Naive thymus-derived CD8-positive, alpha-beta T cell (primary cell): ENCODE measurements at places on chromosomes 2 and 18.

DNA sequence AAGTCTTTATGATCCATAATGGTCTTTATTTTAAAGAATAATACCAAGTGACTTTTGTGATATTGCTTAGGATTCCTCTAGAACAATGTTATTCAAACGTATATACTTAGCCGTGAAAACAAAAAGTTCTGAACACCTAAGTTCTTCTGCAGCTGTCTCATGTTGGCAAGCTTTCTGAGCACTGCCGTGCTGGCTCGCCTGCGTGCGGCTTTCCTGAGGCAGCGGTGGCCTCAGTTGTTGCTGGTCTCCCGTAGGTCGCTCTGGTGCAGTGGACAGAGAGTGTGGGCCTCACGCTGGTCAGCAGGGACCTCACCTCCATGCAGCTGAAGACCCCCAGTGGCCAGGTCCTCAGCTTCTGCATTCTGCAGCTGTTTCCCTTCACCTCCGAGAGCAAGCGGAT, 66.8 kb upstream of the NFATC1 start:
- peaks cover 50% of the 10 kb centered on the region for H3K36me3 ChIP-seq
- H3K4me1 ChIP-seq = peaks cover 10% of the 10 kb centered on the region
- no peaks in the 10 kb centered on the region for H3K27me3 ChIP-seq

DNA sequence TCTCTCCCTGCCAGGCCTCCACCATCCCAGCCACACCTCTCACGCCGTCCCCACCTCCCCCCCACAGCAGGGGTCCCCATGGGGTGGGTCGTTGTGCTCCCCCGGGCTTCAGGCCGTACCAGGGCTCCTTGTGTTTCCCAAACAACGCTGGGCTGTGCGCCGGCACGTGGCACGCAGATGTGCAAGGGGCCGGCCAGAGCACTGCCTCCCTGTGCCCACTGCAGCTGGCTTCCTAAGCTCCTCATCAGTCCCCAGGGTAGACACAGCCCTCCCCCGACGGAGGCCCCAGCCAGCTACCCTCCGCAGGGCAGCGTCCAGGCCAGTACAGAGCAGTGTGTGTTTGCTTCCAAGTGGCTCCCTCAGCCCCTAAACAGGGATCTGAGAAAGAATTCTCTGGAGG, 34.0 kb downstream of the BIN1 start:
- no peak overlapping the region for H3K4me3 ChIP-seq
- H3K36me3 ChIP-seq = no peaks in the 10 kb centered on the region
- peak overlapping the region; percentile 29 for H3K27ac ChIP-seq
- no peaks in the 10 kb centered on the region for H3K27me3 ChIP-seq

DNA sequence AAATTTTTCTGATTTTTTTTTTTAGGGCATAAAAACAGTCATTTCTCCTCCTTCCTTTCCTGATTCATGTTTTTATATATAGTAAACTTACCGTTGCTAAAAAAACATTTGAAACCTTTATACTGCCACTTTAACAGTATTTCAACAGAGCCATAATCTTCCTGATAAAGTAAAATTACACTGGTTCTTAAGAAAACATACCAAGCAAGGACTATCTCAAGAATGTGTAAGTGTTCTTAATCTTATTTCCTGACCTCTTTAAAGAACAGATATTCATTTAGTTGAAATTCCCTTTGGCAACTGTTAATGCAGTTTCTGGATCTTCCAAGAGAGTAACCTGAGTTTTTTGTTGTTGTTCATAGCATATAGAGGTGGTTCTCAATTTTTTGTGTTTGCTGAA, 26.6 kb upstream of the COLEC12 start:
- H3K27me3 ChIP-seq = peaks cover 4% of the 10 kb centered on the region
- no peak overlapping the region for H3K27ac ChIP-seq
- H3K36me3 ChIP-seq = no peaks in the 10 kb centered on the region
- H3K4me1 ChIP-seq = no peaks in the 10 kb centered on the region
- no peak for DNase-seq
- no peak overlapping the region for H3K4me3 ChIP-seq

GRCh38 chr2:224777559-224777930, 61.4 kb upstream of the CCDC195 start:
- H3K27ac ChIP-seq = peak overlapping the region; percentile 20
- no peaks in the 10 kb centered on the region for H3K4me1 ChIP-seq
- no peak overlapping the region for H3K4me3 ChIP-seq
- no peaks in the 10 kb centered on the region for H3K27me3 ChIP-seq
- H3K36me3 ChIP-seq = peaks cover 64% of the 10 kb centered on the region

- DNase-seq = no peak
- H3K4me3 ChIP-seq = no peak overlapping the region
- H3K27me3 ChIP-seq = no peaks in the 10 kb centered on the region
These were observed 122.9 kb downstream of the NCK2 start for GRCh38 chr2:105867587-105867986.

GRCh38 chr2:180647621-180648020, 332.8 kb upstream of the UBE2E3 start:
- no peaks in the 10 kb centered on the region for H3K27me3 ChIP-seq
- H3K27ac ChIP-seq = no peak overlapping the region
- DNase-seq = no peak

DNA sequence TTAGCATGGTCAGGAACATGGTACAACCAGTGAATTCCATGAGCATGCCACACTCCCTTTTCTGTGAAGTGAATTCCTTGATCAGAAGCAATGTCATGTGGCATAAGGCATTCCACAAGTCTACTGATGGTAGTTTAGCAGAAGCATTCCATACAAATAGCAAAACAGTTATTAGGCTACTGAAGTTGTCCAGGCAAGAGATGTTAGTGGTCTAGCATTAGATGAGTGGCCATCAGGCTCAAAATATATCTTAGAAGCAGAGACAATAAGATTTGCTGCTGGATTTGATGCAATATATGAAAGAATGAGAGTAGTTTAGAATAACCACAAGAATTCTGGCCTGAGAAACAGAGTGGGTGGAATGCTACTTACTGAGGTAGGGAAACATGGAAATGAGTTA, 355.3 kb upstream of the NRXN1 start:
- no peak overlapping the region for H3K27ac ChIP-seq
- no peak for DNase-seq
- peaks cover 1% of the 10 kb centered on the region for H3K27me3 ChIP-seq
- no peaks in the 10 kb centered on the region for H3K4me1 ChIP-seq
- H3K36me3 ChIP-seq = no peaks in the 10 kb centered on the region
- no peak overlapping the region for H3K4me3 ChIP-seq

DNA sequence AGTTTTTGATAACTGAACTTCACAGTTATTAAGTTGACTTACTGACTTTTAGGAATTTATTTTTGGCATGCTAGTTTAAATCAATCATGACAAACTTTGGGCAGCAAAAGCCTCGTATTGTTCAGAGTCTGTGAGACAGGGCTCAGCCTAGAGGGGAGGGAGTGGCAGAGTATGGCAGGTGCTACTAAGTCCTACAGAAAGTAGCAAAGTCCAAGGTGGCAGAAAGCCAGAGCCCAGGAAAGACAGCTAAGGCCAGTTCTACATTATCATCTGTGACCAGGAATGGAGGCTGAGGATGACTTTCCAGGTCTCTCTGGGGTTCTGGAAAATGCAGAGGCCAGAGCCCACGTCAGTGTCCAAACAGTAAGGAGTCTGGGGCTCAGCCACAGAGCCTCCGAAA, 34.2 kb downstream of the CHST10 start:
- no peaks in the 10 kb centered on the region for H3K27me3 ChIP-seq
- H3K4me3 ChIP-seq = no peak overlapping the region
- H3K4me1 ChIP-seq = peaks cover 2% of the 10 kb centered on the region
- H3K27ac ChIP-seq = no peak overlapping the region

DNA sequence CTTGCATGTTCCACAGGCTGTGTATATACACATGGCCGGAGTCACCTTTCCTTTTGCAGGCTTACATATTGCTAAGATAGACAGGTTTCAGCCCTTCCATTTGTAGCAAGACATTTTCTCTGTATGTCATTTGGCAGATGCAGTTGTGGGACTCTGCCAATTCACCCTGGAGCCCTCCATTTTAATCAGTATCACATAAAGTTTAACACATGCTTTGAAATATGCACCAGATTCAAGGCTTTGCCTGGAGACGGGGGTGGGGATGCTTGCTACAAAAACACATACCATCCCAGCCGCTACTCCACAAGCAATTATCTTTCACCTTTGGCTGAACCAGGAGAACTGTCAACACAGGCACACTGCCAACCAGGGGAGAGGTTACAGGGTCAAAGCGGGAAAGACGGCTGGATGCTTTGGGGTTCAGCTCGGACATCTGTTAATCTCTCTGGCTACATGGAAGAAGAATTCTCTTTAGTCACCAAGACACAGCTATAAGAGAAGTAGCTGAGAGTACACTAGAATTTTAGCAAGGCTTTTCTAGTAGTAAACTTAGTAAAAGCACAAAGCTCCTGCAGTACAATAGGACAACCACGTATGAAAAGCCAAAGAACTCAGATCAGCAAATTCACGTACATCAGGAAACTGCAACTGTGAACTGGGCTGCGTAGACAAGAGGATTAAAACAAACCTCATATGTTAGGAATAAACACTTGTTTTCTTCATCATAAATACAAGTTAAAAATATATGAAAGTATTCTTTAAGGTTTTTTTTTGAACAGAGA, 130.9 kb downstream of the EXOC6B start:
- peaks cover 35% of the 10 kb centered on the region for H3K36me3 ChIP-seq
- no peak overlapping the region for H3K4me3 ChIP-seq
- no peaks in the 10 kb centered on the region for H3K4me1 ChIP-seq
- H3K27ac ChIP-seq = no peak overlapping the region

GRCh38 chr2:231545105-231545902, 15.1 kb upstream of the NMUR1 start:
- no peaks in the 10 kb centered on the region for H3K36me3 ChIP-seq
- peaks cover 35% of the 10 kb centered on the region for H3K4me1 ChIP-seq
- H3K27me3 ChIP-seq = no peaks in the 10 kb centered on the region
- peak overlapping the region; percentile 91 for H3K27ac ChIP-seq

GRCh38 chr18:69401226-69401971, 711 bp downstream of the DOK6 start:
- DNase-seq = no peak
- peak overlapping the region; percentile 28 for H3K4me3 ChIP-seq
- H3K27ac ChIP-seq = no peak overlapping the region
- H3K27me3 ChIP-seq = peaks cover 31% of the 10 kb centered on the region
- H3K4me1 ChIP-seq = peaks cover 11% of the 10 kb centered on the region

- no peaks in the 10 kb centered on the region for H3K4me1 ChIP-seq
- DNase-seq = no peak
- no peak overlapping the region for H3K27ac ChIP-seq
- H3K27me3 ChIP-seq = no peaks in the 10 kb centered on the region
These were observed 1334.8 kb upstream of the CELF4 start for GRCh38 chr18:38900445-38900844.
